ENCODE measurements at places on chromosomes 7 and 10.

DNA sequence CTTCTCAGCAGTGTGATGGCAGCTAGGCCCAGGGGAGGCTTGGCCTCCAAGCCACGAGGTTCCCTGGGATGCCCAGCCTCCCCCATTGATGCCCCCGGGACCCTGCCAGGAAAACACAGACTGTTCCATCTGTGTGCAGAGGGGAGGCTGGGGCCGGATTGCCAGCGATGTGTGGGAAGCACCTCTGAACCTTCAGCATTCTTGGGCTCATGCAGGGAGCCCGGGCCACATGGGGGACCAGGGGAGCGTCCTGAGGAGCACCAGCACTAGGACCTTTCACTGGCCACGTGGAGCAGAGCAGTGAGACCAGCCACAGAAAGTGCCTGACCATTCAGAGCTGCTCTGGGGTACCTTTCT lies 2.6 kb downstream of the IMPDH1 start:
- DNase-seq, result no peak

- DNase-seq, result no peak
These were observed 190.3 kb downstream of the TCF7L2 start for GRCh38 chr10:113140143-113141011.

DNA sequence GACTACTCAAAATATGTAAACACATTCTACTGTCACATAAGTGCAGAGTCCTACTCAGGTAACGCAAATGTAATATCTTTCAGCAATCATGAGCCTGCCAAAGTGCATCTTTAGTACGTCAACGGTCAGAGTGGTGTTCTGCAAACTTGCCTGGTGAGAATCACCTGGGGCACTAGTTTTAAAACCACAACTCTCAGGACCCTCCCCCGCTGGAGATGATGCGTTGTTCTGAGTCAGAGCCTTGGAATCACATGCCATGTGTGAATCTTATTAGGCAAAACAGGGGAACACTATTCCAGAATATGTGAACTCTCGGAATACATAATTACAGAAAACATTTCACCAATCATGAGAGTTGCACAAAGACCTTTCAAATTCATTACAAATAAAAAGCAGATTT lies 115.7 kb downstream of the TPK1 start:
- no peak for DNase-seq

DNA sequence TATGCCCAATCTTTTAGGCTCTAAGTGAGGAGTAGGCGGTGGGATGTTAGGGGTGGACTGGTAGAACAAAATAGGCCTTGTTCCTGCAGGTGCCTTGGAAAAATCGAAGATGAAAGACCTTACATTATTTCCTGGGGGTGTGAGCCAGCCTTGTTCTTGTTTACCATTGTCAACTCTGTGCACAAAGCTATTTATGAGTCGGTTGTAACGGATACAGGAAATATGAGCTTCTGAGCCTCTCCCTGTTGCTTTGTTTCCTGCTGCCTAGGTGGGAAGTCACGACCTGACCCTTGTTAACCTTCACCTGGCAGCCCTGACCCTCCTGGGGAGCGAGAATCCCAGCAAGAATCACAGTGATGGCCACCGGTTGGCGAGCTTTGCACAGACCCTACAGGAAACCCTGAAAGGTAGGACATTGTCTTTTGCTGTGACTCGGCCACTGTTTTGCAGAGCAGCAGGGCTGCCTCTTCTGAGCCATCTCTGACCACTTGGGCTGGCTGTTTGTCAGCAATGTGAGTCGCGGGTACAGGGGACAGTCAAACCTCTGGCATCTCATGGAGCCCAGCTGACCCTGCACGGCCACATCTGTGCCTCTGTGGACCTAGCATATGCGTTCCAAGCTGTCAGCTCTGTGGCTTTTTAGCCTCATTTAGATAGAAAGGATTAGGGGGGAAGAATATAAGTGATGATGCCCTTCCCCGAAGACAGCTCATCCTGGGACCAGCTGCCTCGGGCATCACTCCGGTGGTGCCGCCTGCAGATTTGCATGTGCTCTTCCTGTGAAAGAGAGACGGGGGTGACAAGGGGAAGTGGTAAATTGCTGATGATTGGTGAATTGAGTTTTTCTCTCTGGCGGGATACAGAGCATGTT lies 102.1 kb upstream of the ANLN start:
- no peak for DNase-seq

GRCh38 chr10:80517416-80518142 lies 20.1 kb upstream of the SH2D4B start:
- no peak for DNase-seq

DNA sequence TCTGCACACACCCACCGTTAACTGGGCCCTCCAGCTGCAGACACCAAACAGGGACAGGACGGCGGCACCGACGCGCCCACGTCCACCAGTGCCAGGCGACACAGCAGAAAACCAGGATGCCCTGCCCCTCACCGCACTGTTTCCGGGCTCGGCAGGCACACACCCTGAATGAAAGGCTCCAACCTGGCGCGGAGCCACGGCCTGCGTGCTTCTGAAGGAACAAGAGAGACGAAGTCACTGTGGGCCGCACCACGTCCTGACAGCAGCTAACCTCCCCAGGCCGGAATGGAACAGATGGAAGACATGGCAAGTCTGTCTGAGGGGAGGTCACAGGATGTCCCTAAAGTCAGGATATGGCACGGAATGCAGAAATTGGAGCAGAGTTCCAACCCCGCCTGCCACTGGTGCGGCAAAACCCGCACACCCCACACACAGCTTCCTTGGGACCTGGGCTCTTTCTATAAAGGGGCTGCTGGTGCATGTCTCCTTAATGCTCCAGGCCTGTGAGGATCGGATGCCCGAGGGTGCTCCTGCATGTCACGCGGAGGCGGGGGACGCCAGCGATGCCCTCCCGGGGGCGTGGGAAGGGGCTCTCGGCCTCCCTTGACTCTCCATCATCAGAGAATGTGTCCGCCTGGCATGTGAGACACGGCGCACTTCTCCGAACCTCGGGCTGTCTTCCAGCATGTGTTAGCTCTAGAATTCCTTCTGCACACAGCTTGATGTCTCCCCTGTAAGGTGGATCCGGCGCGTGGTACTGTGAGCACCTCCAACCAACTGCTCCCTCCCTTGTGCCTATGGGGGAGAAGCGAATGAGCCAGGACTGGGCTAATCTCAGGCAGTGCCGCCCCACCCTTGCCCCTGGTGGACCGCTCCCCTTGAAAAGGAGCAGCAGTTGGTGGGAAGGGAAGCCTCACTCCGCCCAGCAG lies 3.9 kb upstream of the GPER1 start:
- DNase-seq, result no peak

Data from GM12892 (cell line).